8988T (cell line): ENCODE measurements at places on chromosomes 3 and 15.

- no peak for DNase-seq
Observed at GRCh38 chr3:189258261-189258660, 86.5 kb downstream of the TPRG1 start.

GRCh38 chr15:70433586-70434324 lies 329.6 kb downstream of the UACA start:
- DNase-seq: no peak

- no peak for DNase-seq
Observed at GRCh38 chr15:90400759-90401314, 12.8 kb downstream of the IQGAP1 start.

DNA sequence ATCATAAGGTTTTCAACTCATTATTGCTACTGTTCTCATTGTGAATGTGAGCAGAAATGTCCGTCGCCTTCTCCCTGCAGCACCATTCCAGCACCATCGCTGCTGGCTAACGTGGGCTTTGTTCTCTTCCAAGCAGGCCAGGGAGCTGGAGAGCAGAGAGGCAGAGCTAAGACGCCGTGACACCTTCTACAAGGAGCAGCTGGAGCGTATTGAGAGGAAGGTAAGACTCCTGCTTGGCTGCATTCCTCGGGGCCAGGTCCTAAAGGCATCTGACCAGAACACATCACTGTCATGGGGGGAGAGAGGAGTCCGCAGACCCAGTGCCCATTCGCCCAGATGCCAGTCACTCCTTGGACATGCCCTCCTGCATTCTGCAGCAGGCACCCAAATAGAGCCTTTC lies 130.4 kb upstream of the PLXNA1 start:
- no peak for DNase-seq

GRCh38 chr3:17554078-17554477 lies 188.4 kb downstream of the TBC1D5 start:
- no peak for DNase-seq

GRCh38 chr15:78370013-78370412 lies 29.9 kb downstream of the CRABP1 start:
- no peak for DNase-seq

- DNase-seq: no peak
Observed at GRCh38 chr3:88412346-88412745, 262.6 kb downstream of the C3orf38 start.

DNA sequence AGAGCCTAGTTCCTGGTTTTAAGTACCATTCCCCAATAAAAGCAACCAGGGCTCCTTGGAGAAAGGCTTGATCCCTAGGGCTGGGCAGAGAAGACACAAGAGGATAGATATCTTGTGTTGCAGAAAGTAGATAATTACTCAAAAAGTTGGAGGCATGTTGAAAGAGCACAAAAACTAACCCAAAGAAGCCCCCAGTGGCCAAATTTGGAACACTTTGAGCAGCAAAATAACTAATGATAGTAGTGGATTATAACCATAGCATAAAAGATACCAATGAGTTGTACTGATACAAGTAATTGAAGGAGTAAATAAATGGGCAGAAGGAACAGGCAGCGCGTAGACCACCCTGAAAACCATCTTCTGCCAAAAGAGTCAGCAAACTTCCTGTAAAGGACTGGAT lies 12.0 kb downstream of the EXOSC7 start:
- DNase-seq: no peak

DNA sequence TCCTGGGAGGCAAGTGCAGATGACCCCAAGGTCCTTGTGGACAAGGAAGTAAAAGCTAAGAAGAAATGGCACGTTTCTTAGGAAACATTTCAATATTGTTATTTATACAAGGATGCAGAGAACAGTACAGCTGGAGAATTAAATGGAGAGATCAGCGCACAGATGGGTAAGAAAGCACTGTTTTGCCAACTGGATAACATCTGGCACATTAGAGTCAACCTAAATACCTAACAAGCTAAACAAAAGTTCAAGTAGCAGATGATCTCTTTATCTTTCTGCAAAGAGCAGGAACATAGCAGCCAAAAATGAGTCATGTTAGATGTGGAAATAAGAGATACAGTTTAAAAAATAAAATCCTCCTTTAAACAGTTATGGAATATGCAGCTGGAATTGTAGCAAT lies 15.7 kb upstream of the DPPA4 start:
- DNase-seq: no peak

- no peak for DNase-seq
Observed at GRCh38 chr3:111517801-111518200, 24.2 kb upstream of the CD96 start.

- DNase-seq: no peak
Observed at GRCh38 chr15:78075490-78076230, 1.9 kb downstream of the TBC1D2B start.

GRCh38 chr3:137792626-137793271 lies 28.6 kb downstream of the SOX14 start:
- DNase-seq: no peak

- DNase-seq: no peak
Observed at GRCh38 chr3:134998158-134998557, 203.1 kb downstream of the EPHB1 start.

GRCh38 chr3:187076297-187076696 lies 63.0 kb downstream of the RPL39L start:
- DNase-seq: no peak

GRCh38 chr3:27827041-27827440 lies 104.9 kb upstream of the EOMES start:
- no peak for DNase-seq

DNA sequence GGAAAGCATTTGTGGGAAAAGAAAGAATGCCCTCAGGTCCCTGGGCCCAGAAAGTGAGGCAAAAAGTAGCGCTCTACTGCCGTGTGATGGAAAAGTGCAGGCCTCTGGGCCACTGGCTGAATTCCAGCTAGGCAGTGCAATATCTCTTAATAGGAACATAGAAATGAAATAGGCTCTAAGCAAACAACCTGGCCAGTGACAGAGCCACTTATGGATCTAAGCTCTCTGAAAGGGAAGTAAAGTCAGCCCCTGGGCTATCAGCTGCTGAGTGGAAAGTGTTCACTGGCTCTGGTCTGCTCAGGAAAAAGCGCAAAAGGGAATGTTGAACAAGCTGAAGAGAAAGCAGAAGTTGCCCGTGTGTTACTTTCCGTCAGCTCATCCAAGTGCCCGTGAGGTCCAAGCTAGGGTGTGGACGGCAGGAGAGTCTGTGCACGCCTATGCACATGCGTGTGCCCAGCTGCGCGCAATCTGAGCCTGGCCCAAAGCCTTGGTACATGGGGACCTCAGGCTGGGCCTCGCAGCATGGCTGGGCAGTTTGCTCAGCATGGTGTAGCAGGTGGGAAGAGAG lies 74.0 kb upstream of the RAD18 start:
- no peak for DNase-seq

GRCh38 chr3:156516284-156516683 lies 38.6 kb downstream of the SSR3 start:
- no peak for DNase-seq

- DNase-seq: no peak
Observed at GRCh38 chr15:74196175-74196574, 6.4 kb downstream of the STRA6 start.

DNA sequence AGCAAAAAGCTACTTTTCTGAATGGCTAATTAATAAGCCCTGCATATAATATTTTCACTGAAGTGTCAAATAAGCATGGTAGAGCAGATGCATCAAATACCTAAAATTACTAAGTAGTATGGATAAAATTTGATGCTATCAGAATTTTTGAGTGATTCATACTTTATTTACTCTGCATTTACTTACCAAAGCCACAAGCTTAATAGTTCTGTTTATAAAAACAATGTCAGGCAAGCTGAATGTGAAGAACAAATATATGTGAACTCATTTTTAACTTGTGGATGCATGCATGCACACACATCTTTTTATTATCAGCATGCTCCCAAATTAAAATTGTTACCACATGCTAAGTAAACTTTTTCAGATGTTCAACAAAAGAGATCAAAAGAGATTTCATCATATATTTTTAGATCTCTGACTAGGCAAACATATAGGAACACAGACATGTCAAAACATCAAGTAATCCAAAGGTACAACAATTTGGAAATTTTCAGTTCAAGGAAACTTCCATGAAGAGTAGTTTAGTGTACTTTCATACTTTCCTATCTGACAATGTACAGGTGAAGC lies 969.4 kb downstream of the ROBO1 start:
- no peak for DNase-seq

- DNase-seq: peak; percentile 40
Observed at GRCh38 chr15:79431636-79432344, at the start of gene MINAR1. Gene MINAR1 (plus strand): TSS chr15:79432336. CDS start chr15:79456148, 23,812 bp downstream.

DNA sequence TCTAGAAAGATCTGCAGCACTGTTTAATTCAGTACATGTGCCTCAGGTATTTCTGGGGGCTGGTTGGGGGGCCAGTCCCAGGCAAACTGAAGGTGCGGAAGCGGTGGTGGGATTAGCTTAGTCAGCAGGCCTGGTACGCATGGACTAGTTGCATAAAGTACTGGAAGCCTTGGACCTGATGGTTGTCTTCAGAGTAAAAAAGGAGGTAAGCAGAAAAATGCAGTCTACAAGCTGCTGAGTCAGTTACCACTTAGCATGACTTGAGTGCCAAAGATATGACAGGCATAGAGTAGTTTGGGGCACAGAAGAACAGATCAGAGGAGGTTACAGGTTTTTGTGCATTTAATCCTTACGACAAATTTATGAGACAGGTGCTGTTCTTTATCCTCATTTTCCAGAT lies 19.9 kb upstream of the GOLGA8J start:
- no peak for DNase-seq

- DNase-seq: no peak
Observed at GRCh38 chr15:51908316-51908715, 63.3 kb downstream of the LEO1 start.

DNA sequence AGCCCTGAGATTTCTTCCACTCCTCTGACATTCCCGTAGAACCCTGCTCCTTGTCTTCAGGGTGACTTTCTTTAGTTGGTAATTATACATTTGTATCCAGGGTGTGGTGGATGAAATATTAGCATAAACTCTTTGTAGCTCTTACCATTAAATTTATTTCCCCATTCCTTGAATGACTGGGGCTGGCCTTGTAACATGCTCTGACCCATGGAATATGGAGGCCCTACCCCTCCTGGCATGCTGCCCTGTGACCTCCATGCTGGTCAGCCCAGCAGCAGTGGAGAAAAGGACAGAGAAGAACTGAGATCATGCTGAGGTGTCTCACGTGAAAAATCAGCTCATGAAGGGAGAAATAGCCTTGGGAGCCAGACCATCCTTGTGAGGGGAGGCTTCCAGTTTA lies 96.1 kb upstream of the PROK2 start:
- DNase-seq: no peak

DNA sequence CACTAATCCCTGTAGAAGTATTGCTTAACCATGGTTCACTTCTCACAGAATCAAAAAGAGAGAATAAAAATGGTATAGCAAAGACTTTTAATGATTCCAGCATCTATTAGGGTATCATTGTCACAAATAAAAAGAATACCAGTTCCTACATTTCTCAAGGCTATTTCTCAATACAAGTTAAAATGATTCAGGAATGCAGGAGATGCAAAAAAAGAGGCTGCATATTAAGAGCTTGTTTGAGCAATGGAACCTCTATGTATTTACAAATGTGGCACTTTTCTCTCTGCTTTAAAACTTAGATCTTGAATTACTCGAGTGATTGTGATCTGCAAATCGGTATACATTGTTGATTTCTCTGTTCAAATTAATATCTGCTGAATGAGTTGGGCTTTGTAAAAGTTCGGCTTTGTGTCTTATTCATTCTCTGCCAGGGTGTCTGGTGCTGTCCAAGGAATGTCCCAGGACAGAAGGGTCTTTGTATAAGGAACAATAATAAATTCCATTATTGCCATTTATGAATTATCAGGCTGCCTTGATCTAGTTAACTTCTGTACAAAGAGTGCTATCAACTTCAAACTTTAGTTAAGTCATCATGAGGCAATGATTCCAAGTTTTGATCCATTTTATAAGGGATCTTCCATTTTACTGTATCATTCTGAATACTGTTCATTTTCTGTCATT lies 364.2 kb downstream of the RBMS3 start:
- no peak for DNase-seq

- no peak for DNase-seq
Observed at GRCh38 chr3:14228681-14229470, 50.3 kb downstream of the LSM3 start.

- no peak for DNase-seq
Observed at GRCh38 chr3:161028555-161029153, 76.5 kb downstream of the B3GALNT1 start.

- DNase-seq: no peak
Observed at GRCh38 chr3:106296062-106296461, 427.2 kb upstream of the CBLB start.

GRCh38 chr15:65132878-65133547 lies 595 bp downstream of the PDCD7 start:
- DNase-seq: peak; percentile 43

- no peak for DNase-seq
Observed at GRCh38 chr3:89227634-89228033, 120.2 kb downstream of the EPHA3 start.

GRCh38 chr3:125143982-125144652 lies 68.4 kb downstream of the SLC12A8 start:
- DNase-seq: peak; percentile 81

DNA sequence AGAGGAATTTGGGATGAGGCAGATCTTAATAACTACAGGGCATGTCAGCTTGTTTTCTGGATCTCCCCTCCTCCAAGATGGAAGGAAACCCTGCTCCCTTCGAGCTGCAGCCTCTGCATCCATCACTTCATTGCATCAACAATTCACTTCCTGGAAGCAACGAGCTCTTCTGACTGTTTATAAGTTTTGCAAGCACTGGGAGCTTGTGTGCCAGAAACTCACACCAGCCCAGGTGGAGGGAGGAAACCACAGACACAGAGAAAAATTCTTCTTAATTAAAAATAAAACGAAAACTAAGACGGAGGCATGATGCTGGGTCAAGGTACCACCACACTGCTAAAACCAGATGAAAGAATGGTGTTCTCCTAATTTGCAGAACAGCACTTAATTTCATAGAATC lies 10.6 kb downstream of the LRIG1 start:
- DNase-seq: no peak

DNA sequence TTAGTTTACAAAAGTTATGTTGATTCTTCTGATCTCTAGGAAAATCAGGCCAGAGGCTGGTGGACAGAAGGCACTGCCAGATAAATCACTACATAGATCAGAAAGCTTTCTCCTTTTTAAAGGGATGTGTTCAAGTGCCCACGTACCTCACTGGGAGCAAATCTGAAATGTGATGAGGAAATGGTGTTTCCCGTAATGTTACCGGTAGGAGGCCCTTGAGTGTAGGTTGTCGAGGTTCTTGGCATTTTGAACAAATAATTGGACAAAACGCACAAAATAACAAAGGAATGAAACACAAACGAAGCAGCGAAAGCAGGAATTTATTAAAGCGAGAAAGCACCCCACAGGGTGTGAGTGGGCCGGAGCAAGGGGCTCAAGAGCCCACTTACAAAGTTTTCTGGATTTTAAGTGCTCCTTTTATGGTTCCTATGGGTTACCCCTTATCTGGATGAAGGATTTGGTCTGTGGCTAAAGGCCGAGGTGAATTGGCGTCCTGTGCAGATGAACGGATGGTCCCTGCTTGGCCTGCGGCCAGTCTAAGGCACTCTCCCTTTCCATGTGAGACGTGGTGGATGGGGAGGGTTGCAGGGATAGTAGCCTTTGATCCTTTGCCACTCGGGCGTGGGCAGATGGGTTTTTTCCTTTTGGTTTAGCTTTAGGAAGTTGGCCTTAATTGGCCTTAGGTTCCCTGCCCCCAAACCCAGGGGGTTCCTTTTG lies 1.0 kb downstream of the SNX1 start:
- no peak for DNase-seq

GRCh38 chr3:108292905-108293328 lies 3.4 kb upstream of the HHLA2 start:
- DNase-seq: no peak
